Activated naive CD4-positive, alpha-beta T cell treated with Interleukin-2 at 50 U/mL for 16 hours (primary cell): ENCODE measurements at places on chromosomes 7 and 10.

DNA sequence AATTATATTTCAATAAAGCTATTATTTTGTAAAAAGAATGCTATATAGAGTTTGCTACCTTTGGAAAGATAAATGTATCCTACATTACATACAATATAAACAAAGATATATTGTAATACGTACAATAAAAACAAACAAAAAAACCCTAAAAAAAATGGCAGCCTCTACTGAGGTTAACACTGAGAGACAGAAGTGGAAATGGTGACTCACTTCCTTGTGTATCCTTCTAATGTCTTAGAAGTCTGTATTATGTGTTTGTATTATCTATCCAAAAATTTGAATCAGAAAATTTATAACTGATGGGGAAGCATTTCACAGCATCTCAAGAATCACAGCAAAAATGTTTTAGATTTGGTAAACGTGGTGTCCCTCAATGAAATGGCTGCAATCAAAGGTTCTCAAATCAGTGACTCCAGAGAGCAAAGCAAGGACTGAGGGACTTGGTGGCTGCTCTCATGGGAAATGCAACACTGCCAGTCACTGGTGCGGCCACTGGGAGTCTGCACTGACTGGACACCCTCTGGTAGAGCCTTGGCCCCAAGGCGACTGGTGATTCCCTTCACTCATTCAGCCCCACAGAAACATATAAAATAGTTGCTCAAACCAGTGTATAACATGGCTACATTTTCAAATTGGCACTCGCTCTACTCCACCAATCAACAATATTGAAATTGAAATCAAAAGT, 53.8 kb downstream of the PANK1 start:
- no peak for DNase-seq

GRCh38 chr10:76786504-76787072, 851.0 kb downstream of the KCNMA1 start:
- DNase-seq = no peak

- DNase-seq = no peak
Measured at GRCh38 chr7:64884085-64884912, 18.8 kb upstream of the ZNF273 start.

- DNase-seq = no peak
Measured at GRCh38 chr7:357531-358209, 67.7 kb downstream of the FOXL3 start.

GRCh38 chr10:97468162-97468561, 22.2 kb downstream of the ZDHHC16 start:
- DNase-seq = no peak

GRCh38 chr10:16119445-16119844, 259.1 kb upstream of the MINDY3 start:
- DNase-seq = no peak

DNA sequence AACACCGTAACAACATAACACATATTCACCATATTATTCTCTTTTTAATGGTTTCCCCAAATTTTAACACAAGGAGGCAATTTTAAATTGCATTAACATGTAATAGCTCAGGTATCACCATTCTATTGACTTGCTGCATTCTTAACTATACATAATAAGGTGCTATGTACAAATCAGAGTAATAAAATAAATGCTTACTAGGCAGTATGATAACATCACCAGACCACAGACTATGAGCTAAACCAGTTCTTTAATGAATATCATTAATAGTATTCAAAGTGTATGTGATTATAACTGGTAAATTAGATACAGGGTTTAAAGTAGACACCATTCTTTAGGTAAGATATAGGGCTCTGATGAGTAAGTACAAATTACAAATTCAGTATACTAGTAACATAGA, 226.6 kb downstream of the DNAJC1 start:
- no peak for DNase-seq

GRCh38 chr7:110522061-110522760, 568.7 kb upstream of the LRRN3 start:
- no peak for DNase-seq

- peak; percentile 41 for DNase-seq
Measured at GRCh38 chr10:79137826-79138225, 69.1 kb downstream of the ZMIZ1 start.
